ENCODE measurements at places on chromosomes 7 and 10.

GRCh38 chr10:110387983-110388686 lies 83.4 kb upstream of the SMNDC1 start:
- no peak for DNase-seq

- peak; percentile 23 for DNase-seq
Measured at GRCh38 chr7:16693601-16694318, 47.8 kb downstream of the BZW2 start.

- peak; percentile 94 for DNase-seq
Measured at GRCh38 chr10:17665747-17666146, 21.8 kb downstream of the STAM start.

GRCh38 chr7:33700001-33700899 lies 205.1 kb upstream of the BMPER start:
- DNase-seq: no peak

GRCh38 chr10:16819026-16819425 lies 1.8 kb upstream of the RSU1 start:
- no peak for DNase-seq

DNA sequence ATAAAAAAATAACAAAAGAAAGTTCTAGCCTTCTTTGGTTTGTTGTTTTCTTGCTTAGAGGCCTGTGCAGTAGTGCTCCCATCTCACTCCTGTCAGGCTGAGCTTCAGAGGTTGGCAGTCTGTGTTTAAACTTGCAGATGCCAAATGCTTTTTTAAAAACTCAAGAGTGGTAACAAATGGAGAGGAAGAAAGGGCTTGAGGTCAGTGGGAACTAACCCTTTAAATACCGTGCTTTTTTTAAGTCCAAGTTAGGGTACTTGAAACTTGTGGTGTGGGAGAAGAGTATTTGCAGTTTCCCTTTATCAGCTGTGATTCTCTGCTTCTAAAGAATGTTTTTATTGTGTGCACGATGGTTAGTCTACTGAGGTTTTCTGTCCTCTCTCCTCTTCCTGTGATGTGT lies 29.4 kb downstream of the ZRANB1 start:
- DNase-seq: no peak

DNA sequence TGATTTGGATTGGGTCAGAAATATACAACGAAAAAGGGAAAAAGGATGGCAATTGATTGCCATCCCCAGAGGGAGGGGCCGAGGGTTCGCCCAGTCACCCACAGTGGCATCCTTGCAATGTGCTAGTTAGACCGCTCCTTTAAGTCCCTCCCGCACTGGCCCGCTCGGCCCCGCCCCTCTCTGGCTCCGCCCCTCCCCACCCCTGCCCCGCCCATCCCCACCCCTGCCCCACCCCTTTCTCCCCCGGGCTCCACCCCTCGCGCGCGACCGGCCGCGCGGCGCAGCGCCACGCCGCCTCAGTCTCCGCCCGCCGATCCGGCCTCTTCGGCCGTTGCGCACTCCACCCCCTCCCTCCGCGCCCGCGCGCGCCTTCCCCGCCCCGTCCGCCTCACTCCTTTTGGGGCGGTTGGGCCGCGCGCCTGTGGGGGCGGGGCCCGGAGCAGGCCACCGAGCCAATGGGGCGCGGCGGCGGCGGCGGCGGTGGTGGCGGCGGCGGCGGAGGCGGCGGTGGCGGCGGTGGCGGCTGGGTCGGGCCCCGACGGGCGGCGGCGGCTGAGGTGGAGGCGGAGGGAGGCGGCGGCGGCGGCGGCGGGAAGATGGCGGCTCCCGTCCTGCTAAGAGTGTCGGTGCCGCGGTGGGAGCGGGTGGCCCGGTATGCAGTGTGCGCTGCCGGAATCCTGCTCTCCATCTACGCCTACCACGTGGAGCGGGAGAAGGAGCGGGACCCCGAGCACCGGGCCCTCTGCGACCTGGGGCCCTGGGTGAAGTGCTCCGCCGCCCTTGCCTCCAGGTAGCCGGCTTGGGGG lies at the start of gene VKORC1L1:
Gene VKORC1L1, plus strand, starts transcription at position 299 of the 806 bp plus-strand sequence. Its CDS starts 298 bp downstream, at position 597.
- DNase-seq: peak; percentile 96

GRCh38 chr7:122831436-122831835 lies 54.8 kb downstream of the CADPS2 start:
- DNase-seq: no peak

DNA sequence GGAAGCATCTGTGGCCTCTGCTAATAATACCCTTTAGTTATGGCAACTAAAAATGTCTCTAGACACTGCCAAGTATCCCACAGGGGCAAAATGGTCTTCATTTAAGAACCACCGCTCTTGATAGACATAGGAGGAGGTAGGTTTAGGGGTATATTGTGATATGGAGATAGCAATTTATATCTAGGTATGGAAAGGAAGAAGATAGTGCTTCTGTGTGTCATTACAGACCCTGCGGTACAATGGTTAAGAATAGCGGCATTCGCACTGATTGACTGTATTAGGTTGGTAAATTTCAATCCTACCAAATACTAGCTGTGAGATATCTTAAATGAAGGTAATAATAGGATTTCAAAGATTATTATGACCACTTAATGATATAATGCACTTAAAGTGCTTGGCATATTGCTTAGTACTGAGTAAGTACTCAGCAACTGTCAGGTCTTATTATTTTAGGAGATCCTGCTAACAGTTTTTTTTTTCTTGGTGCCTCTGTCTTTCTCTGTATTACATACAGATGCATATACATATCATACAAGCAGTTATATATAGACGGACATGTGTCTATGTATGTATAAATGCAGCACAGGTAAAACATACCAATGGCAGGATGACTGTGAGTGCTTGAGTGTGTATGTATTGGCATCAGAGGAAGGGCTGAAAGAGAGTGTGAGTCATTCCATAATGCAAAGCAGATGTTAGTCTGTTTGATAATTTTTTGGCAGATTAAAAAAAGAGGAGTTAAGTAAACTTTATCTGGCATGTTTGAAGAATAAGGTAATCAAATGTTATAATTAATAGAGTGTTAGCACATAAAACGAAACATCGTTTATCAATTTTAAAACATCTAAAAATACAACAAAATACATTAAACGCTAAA lies 50.0 kb upstream of the ITGB8 start:
- peak; percentile 85 for DNase-seq

DNA sequence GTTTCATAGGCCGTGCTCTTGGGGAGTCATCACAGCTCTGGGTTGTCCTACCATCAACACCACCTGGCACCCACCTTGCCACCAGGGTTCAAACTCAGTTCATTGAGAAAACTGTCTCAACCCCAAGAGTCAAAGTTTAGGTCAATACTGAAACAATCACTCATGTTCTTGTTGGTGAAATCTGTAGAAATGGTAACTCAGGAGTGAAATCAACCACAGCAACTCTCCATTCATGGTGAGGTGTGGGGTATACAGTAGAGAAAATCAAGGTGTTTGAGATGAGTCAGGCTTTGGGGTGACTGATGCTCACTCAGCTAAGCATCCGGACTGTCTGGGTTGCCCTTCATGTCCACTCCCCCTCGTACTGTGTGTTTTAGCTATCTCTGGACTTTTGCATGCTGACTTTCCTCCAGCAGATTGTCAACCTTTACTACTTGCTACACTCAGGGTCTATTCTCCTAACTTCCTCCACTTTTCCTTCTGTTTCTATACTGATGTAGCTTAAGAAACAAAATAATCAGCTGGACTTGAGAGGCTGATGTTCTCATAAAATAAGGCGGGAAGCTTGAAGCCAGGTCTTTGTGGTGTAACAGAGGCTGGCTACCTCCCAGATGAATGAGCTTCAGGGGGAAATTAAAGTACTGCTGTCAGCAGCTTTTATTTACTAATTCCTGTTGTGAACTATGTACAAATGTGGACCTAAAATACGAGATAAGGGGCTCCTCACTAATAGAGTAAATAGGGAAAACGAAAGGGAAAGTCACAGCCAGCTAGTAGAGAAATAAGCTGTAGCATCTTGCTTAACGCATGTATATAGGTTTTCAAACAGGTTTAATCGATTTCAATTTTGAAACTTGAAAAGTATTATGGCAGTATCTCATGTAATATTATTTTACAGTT lies 173.6 kb upstream of the AKR1E2 start:
- DNase-seq: no peak

DNA sequence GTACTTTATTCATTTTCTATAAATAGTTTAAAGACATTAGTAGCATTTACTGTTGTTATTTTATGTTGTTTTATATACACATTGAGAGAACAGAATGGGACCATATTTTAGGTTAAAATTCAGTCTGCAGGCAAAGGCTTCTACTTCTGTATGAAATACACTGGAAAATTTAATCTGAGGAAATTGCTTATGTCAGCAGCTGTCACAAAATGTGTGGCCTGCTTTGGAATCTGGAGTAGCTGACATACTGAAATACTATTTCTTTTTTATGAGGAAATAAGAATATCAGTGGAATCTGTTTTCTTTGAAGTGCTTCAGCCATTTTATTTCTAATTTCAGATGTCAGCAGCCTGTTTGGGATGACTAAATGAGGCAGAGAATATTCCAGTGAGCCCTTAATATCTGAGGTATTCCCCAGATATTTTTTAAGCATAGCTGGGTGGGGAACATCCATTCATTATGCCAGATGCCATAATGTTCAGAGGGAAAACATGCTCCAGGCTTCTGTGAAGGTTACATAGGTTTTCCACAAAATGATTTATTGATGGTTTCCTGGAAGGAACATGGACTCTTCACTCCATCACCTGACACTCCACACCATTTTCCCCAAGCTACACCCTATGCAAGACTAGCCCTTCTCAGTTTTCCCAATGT lies 267.1 kb downstream of the ARL4A start:
- DNase-seq: no peak

GRCh38 chr10:121539786-121540185 lies 58.5 kb downstream of the FGFR2 start:
- DNase-seq: no peak

- DNase-seq: no peak
Measured at GRCh38 chr10:130434446-130435385, 298.5 kb downstream of the GLRX3 start.

DNA sequence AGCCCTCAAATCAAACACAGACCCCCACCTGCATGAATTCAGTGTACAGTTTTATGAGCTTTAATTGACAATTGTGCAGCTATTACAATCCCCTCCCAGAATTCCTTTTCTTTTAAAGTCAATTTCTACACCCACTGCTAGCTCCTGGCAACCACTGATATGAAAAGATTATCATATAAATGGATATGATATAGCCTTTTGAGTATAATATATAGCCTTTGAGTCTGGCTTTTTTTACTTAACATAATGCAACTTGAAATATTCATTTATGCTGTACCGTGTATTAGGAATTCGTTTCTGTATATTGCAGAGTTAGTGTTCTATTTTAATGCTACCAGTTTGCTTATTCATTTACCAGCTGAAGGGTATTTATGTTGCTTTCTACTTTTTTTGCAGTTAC lies 127.7 kb downstream of the CCSER2 start:
- no peak for DNase-seq

GRCh38 chr7:20508109-20508508 lies 107.4 kb upstream of the ABCB5 start:
- peak; percentile 5 for DNase-seq

DNA sequence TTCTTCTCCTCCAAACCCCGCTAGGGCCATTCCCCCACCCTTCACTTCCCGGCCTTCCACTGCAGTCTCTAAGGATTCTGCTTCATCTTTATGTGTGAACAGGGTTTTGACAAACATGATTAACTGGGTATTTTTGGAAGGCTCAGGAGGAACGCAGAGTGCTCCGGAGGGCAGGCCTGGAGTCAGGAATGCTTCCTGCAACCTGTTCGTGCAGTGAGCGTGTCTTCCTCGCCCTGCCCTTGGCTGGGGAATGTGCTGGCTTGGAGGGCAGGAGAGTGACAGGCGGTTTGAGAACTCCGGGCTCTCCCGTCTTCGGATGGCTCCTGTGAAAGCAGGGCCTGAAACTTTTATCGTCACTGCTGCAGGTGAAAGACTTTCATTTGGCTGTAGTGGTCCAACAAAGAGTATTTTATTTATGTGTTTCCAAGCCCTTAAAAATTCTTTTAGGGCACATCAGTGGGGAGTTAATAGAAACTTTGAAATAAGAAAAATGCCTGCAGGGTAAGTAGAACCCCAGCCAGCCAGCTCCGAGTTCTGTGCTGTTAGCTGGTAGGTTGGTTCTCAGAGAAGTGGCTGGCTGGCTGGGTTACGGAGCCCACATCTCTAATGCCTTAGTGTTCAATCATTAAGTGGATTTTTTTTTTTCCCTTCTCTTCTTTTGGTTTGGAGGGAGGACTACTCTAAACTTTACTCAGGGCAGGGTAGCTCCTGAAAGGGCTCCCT lies 51.0 kb downstream of the TCF7L2 start:
- DNase-seq: peak; percentile 46

- DNase-seq: peak; percentile 28
Measured at GRCh38 chr10:15346440-15347141, 24.5 kb downstream of the FAM171A1 start.

DNA sequence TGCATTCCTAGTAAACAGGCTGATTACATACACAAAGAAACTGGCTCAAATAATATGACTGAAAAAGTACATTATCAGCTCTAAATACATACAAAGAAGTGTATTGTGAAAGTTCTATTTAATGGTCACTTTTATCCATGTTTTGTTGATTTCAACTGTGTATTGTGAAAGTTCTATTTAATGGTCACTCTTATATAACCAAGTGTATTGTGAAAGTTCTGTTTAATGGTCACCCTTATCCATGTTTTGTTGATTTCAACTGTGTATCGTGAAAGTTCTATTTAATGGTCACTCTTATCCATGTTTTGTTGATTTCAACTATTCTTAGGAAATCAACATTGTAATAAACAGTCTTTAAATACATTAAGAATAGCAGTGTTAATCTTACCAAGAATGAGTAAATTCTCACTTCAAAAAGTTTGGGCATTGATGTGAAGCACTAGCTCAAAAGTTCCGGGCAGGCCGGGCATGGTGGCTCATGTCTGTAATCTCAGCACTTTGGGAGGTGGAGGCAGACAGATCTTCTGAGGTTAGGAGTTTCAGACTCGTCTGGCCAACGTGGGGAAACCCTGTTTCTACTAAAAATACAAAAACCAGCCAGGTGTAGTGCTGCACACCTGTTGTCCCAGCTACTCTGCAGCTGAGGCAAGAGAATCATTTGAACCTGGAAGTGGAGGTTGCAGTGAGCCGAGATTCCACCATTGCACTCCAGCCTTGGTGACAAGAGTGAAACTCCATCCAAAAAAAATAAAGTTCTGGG lies 34.8 kb upstream of the FEZF1 start:
- no peak for DNase-seq

DNA sequence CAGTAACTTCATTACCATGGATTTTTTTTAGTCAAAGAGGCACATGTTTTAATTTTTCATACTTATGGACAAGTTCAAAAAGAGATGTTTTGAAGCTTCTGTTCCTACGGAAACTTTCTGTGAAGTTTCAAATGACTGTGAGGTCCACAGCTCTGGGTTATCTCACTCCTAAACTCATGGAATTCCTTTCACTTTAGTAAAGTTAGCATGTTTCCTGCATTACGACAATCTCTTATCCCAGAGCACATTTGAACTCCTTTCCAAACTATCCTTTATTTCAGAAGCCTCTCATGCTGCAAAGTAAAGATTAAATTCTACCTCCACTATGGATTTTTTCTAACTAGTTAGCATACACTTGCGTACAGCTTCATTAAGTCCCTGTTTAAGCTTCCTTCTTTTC lies 15.3 kb upstream of the ADD3 start:
- DNase-seq: peak; percentile 82

DNA sequence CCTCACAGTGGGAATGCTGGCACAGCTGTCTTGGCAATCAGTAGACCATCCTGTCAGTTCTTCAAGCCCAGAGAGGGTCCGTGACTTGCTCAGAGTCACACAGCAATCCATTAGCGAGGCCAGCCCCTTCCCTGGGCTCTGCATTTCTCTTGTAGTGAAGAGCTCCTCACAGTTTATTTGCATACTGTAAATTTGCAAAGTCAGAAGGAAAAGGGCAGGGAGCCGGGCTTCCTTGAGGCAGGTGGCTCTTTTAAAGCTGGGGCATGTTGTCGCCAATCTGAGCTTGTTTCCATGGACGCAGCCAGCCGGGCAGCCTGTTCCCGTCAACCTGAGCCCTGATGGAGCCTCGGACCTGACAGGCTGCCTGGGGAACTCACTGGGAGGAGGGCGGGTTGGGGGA lies 123.4 kb downstream of the CUX1 start:
- no peak for DNase-seq

Data from GM23248 (cell line).